Ascending aorta (tissue), 2 donors: ENCODE measurements at places on chromosomes 16 and 17.

DNA sequence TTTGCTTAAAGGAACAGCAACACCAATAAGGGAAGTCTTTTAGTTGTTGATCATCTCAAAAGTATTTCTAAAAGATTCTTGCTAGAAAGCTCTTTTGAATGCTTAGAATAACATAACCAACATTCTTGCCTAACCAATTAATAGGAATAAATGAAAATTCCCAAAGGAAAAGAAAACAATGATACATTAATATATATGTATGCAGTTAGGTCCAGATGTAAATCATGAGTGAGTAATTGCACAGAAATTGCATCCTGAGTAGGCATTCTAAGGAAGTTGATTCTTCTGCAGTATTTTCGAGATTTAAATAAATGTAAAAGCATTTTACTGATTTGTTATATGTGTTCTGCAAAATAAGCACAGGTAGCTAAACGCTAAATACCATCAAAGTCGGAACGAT lies 22.1 kb downstream of the COX10 start:
- DNase-seq = no peak

DNA sequence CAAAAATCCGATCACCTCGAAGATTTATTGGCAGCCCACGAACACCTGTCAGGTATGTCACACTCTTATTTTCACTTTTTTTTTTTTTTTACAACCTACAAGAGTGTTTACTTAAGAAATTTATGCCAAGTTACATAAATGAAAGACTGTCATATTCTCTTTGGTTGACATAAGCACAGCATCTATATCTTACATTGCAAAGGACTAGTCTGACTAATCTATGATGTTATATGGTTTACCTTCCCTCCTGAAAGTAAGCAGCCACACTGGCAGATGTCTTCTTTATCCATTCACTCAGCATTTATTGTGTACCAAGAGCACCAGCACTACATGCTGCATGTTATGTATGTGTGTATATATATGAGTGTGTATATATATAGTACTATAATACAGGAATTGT lies 156.3 kb downstream of the CDRT15L2 start:
- no peak for DNase-seq

DNA sequence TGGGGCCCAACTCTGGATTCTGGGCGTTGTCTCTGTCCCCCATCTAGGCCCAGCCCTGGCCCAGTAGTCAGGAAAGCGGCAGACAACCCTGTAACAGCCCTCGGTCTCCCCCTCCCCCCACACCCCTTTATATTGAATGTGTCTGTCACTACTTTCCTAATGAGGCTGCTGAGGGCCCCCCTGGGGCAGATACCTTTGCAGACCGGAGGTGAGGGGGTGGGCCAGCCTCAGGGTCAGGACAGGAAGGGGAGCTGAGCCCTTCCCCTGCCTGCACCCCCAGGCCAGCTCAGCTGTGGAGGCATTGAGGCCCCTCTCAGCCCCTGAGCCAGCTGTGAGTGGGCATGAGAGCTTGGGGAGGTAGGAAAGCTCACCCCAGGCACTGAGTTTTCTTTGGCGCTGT lies 17.1 kb downstream of the RAI1 start:
- no peak for DNase-seq

DNA sequence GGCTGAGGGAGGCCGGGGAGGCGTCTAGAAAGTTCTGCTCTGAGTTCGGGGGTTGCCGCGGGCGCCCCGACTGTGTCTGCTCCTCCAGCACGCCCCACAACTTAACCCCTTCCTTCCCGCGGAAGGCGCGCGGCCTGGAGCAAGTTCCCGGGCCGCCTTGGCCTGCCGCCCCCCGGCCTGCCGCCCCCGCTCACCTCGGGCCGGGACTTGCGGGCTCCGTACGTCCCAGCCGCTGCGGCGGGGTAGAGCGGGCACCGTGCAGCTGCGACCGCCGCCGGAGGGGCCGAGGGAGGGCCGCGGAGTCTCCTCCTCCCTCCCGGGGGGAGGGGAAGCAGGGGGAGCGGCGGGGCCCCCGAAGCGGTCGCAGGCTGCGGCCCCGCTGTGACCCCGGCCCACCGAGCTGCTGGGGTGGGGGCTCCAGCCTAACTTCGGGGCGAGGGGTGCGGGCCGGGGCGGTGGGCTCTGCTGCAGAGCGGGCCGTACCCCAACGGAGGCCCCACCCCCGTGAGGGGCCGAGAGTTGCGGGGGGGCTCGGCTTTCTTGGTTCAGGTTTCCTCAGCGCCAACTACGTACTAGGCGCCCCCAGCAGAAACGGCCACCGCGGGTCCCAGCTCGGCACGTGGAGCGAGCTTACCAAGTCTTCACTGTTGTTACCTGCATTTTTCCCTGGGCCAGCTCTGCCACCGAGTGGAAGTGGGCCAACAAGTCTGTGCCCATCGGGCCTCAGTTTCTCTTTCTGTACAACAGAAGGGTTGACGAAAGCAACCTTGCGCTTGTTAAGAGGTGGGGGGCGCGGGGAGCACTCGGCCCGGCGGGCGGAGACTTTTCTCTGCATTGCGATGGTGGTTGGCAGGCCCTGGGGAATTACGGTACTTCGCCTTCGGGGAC lies at the start of gene CCDC102A:
CCDC102A (minus strand) TSS at position 266 of the 888 bp plus-strand sequence. CDS start 7,394 bp downstream, outside the sequence.
- peak; percentile 68 for DNase-seq

DNA sequence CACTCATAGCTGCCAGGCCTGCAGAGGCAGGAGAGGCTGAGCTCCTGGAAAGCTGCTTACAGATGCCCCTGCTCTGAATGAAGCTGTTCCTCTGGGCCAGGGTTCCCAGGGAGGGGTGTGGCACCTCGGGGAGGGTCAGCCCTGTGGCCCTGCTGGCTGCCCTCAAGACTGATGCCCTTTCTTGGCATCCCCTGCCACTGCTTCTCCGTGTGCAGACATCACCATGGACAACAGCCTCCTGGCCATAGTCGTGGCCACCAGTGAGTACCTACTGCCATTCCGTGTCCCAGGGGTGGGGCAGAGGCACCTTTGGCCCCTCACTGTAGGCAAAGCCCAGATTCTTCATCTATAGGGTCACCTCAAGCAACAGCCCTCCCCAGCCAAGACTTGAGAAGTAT lies 8.9 kb downstream of the MRPL27 start:
- no peak for DNase-seq

DNA sequence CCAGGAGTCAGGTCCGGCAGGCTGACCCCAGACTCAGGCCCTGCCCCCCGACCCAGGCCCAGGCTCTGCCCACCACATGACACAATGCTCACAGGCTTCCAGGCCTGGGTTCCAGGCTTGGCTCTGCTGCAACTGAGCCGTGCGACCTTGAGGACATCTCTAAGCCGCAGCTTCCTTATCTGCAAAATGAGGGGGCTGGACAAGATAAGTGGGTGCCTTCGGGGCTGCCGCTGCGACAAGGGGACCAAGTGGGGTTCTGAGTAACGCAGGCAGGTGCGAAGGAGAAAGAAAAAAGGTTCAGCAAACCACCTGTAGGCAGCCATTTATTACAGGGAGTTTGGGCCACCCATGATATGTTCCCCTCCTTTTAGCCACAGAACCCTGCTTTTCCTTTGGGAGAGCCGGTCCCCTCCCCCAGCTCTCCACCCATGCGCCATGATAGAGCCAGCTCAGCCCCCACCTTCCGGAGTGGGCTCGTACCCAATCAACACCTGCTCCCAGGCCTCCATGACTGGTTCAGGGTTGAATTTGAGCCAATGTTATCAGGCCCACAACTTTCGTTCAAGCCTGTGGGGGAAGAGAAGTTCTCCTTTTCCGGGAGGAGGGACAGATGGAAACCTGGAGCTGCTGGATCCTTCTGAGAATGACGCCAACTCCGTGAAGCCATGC lies 38.2 kb downstream of the RTN4RL1 start:
- DNase-seq = no peak

- no peak for DNase-seq
These were observed 5.2 kb downstream of the TLCD3A start for GRCh38 chr17:737561-738113.

DNA sequence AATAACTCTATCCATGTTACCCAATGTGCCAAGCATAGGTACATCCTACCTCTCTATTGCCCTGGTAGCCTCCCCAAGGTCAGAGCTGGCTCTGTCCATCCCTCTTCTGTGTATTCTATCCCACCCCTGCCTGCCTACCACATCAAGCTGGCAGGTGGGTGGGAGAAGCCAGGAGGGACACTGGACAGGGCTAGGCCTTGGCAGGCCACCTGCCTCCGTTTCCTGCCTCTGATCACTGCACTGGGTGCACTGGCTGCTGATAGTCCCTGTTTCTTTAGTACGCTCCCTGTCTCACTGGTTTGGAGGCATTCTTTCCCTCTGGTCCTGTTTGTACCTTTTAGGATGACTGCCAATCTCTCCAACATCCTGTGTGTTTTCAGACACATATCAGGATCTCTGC lies 12.7 kb downstream of the TK2 start:
- no peak for DNase-seq

- DNase-seq = peak; percentile 36
These were observed 100.1 kb upstream of the CHMP6 start for GRCh38 chr17:80891397-80892018.

DNA sequence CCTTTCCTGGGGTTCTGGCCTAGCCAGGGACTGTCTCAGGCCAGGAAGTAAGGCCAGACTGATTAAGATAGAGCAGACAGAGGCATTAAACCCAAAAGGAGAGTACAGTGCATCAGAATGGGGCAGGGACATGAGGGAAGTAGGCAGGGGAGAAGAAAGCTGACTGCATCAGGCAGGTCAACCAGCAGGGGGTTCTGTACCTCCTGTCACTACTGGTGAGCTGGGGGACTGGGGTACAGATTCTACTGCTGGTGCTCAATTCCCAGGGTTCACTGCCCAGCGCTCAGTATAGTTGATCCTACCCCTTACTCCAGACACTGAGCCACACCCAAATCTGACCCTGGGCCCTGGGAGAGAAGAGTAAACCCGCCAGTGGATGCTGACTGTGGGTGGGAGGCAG lies 12.9 kb upstream of the MTMR4 start:
- DNase-seq = no peak

- DNase-seq = no peak
These were observed 279.3 kb downstream of the ABCC12 start for GRCh38 chr16:47876511-47876910.

- no peak for DNase-seq
These were observed 2.6 kb upstream of the TSPOAP1 start for GRCh38 chr17:58330997-58331814.

DNA sequence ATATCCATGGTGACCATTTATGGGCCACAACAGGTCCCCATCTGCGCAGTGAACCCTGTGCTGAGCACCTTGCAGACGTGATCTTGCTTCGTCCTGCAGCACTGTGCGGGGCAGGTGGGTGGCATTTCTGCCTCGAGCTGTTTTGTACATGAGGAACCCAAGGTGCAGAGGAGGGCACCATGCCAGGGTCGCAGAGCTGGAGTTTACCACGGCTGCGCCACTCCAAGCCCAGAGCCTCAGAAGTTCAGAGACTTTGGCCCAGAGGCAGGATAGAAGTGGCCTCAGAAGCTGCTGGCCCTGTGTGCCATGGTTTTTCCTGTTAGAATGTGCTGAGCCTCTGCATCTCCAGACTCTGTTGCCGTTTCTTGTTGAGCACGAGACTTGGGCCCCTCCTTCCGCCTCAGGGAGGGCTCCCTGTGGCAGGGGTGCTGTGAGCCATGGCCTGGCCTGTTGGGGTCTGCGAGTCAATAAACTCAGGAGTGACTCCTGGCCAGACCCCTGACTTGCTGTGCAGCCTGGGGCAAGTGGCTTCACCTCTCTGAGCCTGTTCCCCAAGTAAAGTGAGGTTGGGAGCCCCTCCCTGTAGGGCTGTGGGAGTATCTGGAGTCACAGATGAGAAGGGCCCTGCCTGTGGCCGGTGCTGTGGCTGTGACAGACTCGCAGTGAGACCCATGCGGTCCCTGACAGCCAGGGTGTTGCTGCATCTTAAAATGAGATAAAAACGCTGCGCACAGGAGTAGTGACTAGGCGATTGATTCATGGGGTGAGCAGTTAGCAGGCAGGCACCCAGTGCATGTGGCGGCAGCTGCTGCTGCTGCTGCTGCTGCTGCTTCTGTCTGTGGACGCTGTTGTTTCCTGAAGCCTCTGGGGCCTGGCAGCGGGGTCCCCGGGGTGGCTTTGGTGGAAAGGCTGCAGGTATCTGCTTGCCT lies 11.8 kb downstream of the MAP2K3 start:
- DNase-seq = no peak

GRCh38 chr17:71276079-71276478 lies 844.7 kb upstream of the SOX9 start:
- DNase-seq = no peak

DNA sequence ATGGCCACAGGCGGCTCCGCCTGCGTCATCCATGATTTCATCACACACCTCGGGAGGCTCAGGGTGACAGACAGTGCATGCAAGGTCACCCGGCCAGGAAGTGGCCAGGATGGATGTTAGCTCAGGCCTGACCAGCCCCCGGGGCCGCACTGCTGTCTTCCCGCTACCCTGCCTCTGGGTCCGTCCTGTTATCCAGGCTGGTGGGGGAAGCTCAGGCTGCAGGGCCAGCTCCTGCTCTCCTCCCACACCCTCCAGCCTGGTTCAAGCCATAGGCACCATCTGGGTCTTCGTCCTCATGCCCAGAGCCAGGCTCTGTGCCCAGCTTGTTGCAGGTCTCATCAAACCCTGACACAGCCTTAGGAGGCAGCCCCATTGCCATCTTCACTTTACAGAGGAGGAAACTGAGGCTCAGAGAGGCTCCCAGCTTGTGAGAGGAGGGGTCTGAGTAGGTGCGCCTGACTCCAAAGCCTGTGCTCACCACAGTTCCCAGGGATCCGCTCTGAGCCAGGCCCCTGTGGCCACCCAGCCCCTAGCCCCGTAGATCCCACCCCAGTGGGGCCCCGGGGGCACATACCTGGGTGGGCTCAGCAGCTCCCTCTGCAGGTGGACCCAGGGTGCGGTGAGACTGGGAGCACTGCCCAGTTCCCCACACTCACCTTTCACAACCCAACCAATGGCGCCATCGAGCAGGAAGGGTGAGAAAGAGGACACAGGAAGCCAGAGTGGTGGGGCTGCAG lies 412 bp upstream of the ADGRG3 start:
- DNase-seq = no peak

- no peak for DNase-seq
These were observed 17.9 kb upstream of the NSMCE1 start for GRCh38 chr16:27286451-27286850.

GRCh38 chr17:35257208-35257659 lies 14.4 kb downstream of the SLFN5 start:
- no peak for DNase-seq

DNA sequence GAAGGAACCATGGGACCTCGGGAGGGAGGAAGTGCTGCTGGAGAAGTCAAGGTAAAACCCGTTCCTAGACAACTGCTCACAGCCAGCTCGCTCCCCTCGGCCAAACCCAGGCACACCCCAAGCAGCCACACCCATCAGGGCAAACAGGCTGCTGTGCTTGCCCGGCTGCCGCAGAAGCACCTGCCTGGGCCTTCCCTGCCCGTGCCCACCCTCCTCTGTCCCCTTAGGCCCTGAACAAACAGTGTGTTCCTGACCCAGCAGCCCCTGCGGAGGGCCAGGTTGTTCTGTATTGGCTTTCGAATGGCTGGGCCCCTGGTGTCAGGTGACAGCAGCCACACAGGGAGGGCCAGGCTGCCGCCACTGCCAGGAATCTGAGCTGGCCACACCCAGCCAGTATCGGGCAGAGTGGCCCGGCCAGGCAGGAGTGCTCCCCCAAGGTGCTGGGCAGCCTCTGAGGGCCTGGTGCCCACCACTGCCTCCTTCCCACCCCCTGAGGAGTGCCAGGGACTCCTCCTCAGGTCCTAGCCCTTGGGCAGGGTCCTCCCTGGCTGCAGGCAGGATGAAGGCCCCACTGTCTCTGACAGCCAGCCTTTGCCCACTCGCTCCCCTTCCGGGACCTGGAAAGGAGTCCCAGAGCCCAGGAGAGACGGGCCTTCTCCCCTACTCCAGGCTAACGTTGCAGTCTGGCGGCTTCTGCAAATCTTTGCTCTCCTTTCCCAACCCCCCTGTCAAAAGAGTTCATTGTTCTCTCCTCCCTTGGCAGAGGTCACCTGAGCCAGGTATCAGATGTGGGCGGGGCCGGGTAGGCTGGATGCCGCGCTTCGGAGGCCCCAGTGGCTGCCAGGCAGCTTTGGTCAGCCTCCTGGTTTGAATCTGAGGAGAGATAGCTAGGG lies 24.0 kb downstream of the LLGL2 start:
- DNase-seq = no peak
